Activated CD4-positive, CD25-positive, alpha-beta regulatory T cell (primary cell): ENCODE measurements at places on chromosomes 11 and 22.

DNA sequence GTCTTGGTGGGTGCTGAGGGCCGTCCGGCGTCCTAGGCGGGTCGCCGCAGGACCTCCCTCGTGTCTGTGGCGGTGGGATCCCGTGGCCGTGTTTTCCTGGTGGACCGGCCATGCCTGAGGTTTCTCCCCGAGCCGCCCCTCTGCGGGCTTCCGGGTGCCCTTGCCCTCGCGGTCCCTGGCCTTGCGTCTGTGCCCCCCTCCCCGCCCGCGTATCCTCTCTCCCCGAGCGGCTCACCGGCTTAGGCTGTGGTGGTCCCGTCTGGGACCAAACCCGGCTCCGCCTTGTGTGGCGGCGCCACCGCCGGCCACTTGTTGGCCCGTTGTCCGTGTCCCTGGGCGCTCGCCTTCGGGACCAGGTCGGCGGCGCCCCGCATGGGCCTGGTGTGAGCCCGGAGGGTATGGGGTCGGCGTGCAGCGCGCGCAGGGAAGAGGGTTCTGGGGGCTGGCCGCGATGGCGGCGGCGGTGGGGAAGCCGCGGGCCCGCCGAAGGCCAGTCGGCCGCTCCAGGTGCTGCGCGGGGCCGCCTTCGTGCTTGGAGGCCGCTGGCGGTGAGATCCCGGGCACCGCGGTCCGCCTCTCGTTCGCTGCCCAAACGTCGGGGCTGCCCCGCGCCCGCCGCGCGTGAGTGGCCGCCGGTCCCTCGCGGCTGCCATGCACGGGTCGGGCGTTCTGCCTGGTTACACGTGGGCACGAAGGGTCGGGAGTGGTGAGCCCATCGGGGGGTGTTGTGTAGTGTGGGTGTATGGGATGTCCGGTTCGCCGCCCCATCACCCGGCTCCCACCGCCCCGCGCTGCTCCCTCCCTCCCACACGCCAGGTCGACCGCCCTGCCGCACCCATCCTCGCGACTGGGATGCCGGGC is 3899.1 kb upstream of the OR11H1 start:
- DNase-seq: no peak

GRCh38 chr11:126337474-126338241 is 17.8 kb upstream of the ST3GAL4 start:
- no peak for DNase-seq

GRCh38 chr11:115911613-115912346 is 407.6 kb upstream of the CADM1 start:
- DNase-seq: no peak

DNA sequence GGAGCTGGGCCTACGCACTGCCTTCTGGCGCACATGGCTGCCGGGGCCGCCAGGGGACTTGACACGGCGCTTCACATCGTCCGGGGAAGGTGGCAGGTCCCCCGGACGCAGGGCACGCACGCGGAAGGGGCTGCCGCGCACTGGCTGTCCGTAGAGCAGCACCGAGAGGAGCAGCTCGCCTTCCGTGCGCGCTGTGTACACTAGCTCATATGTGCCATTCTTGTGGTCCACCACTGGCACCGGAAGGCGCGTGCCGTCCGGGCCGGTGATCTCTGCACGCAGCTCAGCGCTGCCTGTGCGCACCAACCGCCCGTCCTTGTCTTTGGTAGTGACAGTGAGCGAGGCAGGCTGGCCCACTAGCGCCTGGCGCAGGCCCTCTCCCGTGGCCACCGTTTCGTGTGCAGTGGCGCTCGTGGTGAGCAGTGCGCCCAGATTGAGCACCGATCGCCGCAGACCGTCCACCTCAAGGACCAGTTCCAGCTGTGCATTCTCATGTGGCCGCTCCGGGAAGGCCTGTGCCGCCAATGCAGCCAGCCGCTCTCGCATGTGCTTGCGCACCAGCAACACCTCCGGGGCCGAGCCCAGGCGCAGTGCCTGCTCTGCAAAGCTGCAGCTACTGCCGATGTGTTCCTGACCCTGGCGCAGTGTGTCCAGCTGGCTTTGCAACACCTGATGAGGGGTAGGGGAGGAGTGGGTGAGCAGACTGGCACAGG is 15.7 kb upstream of the HPX start:
- DNase-seq: no peak

- DNase-seq: no peak
These were observed 449.4 kb downstream of the NTM start for GRCh38 chr11:131819865-131820264.

GRCh38 chr11:113518716-113519495 is 43.7 kb upstream of the DRD2 start:
- DNase-seq: no peak

GRCh38 chr22:35328472-35328885 is 28.8 kb downstream of the TOM1 start:
- no peak for DNase-seq

DNA sequence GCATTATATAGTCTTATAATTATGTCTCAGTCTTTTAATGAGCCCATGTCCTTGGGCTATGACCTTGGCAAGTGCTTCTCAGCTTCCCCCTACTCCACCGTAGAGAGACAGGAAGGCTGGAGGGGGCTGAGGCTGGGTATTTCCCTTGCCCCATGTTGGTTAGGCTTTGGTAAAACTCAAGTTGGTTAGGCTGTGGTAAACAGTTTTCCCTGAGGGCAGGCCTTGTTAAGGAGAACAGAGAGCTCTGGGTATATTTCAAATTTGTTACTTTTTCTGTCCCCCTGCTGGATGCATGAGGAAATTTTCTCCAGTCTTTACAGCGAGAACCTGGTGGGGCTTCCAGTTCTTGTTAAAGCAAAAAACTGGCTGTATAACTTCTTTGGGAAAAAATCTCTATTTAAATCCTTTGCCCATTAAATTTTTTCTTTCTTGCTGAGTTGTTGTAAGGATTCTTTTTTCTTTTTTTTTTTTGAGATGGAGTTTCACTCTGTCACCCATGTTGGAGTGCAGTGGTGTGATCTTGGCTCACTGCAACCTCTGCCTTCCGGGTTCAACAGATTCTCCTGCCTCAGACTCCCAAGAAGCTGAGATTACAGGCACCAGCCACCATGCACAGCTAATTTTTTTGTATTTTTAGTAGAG is 12.2 kb upstream of the DCHS1 start:
- no peak for DNase-seq

DNA sequence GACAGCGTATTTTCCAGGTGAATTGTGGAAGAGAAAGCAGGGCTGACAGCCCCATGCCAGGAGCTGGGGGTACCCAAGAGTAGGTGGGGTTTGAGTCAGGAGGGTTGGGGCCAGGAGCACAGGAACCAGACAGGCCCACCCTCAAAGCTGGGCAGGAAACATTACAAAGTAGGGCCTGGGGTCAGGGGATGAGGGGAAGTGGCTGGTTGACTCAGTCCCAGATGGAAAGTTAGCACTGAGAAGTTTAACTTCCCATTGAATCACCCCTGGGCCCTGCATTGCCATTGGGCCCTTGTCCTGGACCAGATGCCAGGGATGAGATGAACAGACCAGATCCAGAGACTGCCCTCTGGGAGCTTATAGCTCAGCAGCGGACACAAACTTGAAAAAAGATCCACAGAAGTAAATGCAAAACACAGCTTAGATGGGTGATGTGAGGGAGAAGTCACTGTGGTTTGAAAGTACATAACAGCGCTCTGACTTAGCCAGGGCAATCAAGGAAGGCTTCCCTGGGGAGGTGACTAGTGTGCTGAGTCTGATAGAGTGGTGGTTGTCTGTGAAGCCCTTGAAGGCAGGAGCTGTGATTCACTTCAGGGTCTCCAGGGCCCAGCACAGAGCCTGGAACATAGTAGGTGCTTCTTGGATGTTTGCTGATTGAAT is 2.2 kb downstream of the MAFF start:
- no peak for DNase-seq

DNA sequence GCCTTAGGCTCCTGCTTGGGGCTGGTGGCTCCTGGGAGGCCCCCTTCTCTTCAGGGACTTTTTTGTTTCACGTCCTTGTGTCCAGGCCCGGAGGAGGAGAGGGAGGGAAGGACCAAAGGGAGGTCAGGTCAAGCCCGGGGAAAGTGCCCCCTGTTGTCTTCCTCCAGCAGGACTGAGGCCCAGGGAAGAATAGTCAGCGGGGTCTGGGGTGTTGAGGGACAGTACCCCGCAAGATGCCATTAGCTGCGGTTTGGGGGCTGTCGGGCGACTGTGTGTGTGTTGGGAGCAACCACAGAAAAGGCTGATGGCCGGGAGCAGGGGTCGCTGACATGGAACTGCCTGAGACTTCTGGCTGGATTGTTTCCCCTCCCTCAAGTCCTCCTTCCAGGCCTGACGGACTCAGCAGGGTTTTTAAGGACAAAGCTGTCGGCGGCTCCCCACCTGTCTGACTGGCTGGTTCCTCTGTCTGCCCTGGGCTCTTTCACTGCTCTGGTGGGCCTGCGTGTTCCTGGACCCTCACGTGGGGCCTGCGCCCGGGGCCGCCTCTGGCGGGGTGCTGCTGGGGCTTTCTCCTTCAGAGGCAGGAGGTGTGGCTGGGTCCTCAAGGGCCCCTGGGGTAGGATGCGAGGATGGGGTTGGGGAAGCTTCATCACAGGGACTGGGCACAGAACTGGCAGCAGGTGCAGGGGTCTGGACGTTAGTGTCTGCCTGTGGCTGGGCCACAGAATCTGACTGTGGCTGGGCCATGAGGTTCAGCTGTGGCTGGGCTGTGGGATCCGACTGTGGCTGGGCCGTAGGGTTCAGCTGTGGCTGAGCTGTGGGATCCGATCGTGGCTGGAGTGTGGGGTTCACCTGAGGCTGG is 1.5 kb downstream of the GPR152 start:
- DNase-seq: no peak

DNA sequence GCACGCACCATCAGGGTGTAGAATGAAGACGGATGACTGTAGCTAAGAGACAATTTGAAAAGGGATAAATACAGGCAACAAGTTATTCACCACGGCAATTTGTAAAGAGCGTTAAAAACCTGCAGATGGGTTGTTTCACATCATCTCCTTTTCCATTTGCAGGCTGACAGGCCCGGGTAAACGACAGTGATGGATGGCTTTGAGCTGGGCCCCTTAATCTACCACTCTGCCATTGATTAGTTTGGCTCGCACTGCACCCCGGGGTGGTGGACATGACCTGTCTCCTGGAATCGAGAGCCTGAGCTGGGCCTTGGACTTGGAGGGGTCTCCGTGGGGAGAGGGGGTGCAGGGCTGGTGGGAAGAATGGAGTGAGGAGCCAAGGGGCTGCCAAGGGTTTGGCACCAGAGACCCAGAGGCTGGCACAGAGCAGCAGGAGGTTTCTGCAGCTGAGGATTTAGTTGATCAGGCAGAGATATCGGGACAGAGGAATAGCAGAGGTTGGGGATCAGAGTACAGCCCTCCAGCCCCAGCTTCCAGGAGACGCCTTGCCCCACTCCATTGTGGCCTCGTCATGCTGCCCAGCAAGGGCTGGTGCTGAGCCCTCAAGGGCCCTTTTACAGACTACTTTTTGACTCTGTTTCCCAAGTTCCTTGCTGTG is 110.6 kb upstream of the NECTIN1 start:
- no peak for DNase-seq

DNA sequence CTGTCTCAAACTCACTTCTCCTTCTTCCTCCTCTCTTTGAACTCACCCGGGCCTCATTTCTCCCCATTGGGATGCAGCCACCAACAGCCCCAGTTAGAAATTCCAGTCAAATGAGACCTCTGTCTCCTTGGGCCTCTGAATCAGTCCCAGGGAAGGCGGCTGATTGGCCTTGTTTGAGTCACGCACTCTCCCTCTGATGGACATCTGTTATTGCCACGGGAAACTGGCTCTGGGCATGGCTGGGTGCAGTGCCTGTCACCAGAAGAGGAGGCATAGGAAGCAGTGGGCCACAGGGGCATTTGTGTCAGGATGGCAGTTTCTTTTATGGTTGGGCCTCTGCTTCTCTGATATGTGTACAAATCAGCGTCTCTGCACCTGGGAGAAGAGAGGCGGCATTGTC is 9.6 kb upstream of the WNT11 start:
- no peak for DNase-seq

- DNase-seq: no peak
These were observed 17.2 kb downstream of the SYNGR1 start for GRCh38 chr22:39367035-39367434.

DNA sequence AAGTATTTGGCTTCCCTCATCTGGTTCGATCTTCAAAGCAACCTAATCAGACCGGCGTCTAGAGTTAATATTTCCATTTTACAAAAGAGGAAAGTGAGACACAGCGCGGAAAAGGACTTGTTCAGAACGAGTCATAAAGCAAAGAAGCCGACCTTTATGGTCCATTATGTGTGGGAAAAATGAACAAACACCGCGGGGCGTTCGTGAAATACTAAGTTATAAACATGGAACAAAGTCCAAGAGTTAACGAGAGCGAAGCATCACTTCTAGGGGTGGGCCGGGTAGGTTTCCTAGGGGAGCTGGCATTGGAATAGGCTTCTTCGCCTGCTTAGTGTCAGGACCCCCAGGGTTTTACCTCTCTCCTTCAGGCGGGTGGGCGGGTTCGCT is 575 bp downstream of the DUSP18 start:
- DNase-seq: no peak

DNA sequence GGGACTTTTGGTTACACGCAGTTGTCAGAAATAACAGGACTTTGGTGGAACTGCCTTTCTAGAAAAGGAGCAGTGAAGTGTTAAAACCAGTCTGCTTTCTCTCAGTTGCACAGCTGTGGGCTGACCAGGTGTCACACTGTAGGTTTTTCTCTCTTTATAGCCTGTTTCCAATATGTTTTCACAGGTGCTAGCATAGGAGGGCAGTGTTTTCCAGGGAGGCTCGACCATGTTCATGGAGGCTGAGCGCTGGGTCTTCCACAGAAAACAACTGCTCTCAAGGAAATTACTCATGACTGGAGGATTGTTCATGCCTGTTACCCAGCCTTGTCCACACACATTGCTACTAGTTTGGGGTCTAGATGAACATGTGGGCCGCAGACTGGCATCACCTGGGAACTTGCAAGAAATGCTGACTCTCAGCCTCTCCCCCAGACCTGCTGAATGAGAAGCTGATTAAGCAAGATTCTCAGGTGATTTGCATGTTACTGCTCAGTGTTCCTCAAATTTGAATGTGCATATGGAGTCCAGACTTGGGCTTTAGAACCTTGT is 157.7 kb downstream of the MAML2 start:
- DNase-seq: no peak

DNA sequence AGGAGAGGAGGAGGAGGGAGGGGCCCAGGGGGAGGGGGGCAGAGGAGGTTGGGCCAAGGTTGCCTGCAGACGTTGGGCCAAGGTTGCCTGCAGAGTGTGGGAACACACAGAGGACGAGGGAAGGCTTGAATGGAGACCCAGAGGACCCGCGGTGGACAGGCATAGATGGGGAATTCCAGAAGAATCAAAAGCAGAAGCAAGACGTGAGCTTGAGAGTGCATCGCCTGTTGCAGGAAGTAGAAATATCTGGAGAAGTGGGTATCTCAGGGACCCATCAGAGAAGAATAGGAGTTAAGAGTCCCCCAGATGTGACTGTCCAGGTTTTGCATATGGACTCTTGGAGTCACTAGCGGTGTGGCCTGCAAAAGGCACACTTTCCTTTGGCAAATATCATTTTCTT is 670.2 kb downstream of the TBC1D22A start:
- DNase-seq: no peak

GRCh38 chr11:72405009-72405408 is 29.3 kb downstream of the CLPB start:
- DNase-seq: no peak

GRCh38 chr22:17865183-17866055 is 91.2 kb upstream of the BID start:
- DNase-seq: no peak
